NCI-H524 (cell line): ENCODE measurements at places on chromosomes 13 and 19.

DNA sequence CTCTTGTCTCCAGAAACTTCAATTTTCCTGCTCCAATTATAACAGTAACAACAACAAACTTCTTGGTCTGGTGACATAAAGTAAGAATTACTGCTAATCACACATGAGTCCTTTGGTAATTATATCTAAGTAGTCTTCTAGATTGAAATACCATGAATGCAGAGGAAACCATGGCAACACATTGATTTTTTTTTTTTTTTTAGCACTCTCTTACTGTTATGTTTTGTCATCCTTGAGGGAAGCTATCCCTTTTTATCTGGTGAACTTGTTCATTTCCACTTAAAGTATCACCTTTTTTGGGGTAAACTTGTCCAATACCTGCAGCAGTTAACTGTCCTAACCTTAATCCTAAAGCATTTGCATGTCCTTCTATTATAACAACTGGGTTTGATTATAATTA lies 256.3 kb downstream of the B3GLCT start:
- no peak for DNase-seq

DNA sequence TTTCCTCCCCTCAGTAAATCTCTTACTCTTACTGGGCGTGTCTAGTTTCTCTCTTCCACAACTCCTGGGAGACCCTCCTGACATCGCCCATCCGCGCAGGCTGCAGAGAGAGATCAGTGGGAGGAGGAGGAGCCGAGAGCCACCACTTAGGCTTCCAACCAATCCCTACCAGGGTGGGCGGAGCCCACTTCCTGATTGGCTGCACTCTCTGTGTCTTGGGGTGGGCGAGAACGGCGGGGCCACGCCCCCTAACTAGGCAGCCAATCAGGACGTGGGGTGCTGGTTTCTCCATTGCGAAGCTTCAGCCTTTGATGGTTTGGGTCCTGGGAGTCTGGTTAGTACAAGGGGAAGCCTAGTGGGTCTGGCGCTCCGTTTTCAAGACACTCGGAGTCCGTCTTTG lies at the start of gene PMIS2:
Gene PMIS2, plus strand, starts transcription at position 326 of the 400 bp plus-strand sequence. CDS start 87 bp downstream, outside the sequence.
- DNase-seq = no peak

GRCh38 chr13:24459234-24459633 lies 53.3 kb downstream of the PARP4 start:
- no peak for DNase-seq

- peak; percentile 63 for DNase-seq
Observed at GRCh38 chr13:80116107-80116506, 224.8 kb downstream of the SPRY2 start.

- DNase-seq = peak; percentile 91
Observed at GRCh38 chr19:8307965-8308866, at the start of gene CD320. CD320 (minus strand) TSS chr19:8308358; CDS start chr19:8308290, 68 bp downstream.

GRCh38 chr13:40476175-40476958 lies 190.1 kb downstream of the FOXO1 start:
- DNase-seq = no peak

DNA sequence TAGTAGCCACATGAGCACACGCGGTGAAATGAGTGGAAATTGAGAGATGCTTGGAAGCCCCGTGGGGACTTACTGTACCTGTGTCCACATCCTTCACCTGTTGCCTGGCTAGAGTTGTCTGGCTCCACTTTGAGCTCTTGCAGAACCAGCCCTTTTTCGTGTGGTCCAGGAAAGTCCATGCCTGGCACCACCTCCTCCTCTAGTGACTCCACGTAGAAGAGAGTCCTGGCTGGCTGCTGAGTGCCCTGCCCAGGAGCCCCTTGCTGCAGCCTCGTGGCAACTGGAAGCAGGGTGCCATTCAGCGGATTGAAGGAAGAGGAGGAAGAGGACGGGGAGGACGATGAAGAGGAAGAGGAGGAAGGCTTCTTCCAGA lies 515 bp upstream of the ATXN8OS start:
- no peak for DNase-seq
